ENCODE measurements at places on chromosomes 5 and 9.

- no peak for DNase-seq
Observed at GRCh38 chr9:28887188-28887884, 1314.1 kb upstream of the C9orf72 start.

- no peak for DNase-seq
Observed at GRCh38 chr9:22158927-22159346, 149.8 kb upstream of the CDKN2B start.

- DNase-seq: no peak
Observed at GRCh38 chr5:80234116-80234948, 21.5 kb downstream of the SERINC5 start.

DNA sequence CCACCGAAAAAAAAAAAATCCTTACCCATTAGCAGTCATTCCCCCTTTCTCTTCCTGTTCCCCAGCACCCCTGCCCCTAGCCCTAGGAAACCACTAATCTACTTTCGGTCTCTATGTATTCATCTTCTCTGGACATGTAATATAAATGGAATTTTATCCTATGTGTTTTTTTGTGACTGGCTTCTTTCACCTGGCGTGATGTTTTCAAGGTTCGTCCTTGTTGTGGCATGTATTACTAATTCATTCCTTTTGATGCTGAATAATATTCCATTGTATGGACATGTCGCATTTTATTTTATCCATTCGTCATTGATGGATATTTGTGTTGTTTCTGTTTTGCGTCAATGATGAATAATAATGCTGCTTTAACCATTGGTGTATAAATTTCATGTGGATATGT lies 42.8 kb upstream of the SH3GL2 start:
- DNase-seq: no peak

GRCh38 chr5:154653764-154654485 lies 101.3 kb upstream of the LARP1 start:
- DNase-seq: no peak

- DNase-seq: no peak
Observed at GRCh38 chr5:80399526-80400239, 8.2 kb upstream of the ZFYVE16 start.

- no peak for DNase-seq
Observed at GRCh38 chr5:14729448-14730385, 65.2 kb downstream of the OTULIN start.

GRCh38 chr5:2840372-2840915 lies 89.0 kb upstream of the IRX2 start:
- DNase-seq: no peak

GRCh38 chr5:136201870-136202269 lies 8.9 kb upstream of the SMIM32 start:
- DNase-seq: no peak

- no peak for DNase-seq
Observed at GRCh38 chr9:91246846-91247245, 114.9 kb downstream of the AUH start.

GRCh38 chr9:94721754-94722153 lies 4.7 kb upstream of the AOPEP start:
- DNase-seq: no peak

- DNase-seq: no peak
Observed at GRCh38 chr5:150114102-150114641, 27.8 kb upstream of the CSF1R start.

GRCh38 chr9:69143291-69143690 lies 30.8 kb upstream of the TJP2 start:
- no peak for DNase-seq

GRCh38 chr5:74576941-74577456 lies 63.5 kb downstream of the ENC1 start:
- DNase-seq: no peak

- DNase-seq: no peak
Observed at GRCh38 chr5:141560151-141560550, 58.6 kb downstream of the DIAPH1 start.

DNA sequence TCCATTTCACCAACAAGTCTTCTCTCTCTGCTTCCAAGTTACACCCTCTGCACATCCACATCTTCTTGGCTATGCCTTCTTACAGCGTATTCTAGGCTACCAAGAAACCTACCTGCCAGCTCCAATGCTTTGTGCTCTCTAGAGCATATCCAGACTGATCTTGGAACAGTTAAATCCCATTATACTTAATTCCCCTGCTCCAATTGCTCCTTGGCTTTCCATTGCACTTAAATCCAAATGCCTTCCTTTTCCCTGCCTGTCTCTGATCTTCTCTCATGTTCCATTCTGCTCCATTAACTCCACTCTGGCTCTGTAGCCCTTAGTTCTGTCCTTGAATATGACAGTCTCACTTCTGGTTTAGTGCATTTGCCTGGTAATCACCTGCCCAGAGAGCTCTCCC lies 322.4 kb downstream of the LRRC70 start:
- DNase-seq: no peak

DNA sequence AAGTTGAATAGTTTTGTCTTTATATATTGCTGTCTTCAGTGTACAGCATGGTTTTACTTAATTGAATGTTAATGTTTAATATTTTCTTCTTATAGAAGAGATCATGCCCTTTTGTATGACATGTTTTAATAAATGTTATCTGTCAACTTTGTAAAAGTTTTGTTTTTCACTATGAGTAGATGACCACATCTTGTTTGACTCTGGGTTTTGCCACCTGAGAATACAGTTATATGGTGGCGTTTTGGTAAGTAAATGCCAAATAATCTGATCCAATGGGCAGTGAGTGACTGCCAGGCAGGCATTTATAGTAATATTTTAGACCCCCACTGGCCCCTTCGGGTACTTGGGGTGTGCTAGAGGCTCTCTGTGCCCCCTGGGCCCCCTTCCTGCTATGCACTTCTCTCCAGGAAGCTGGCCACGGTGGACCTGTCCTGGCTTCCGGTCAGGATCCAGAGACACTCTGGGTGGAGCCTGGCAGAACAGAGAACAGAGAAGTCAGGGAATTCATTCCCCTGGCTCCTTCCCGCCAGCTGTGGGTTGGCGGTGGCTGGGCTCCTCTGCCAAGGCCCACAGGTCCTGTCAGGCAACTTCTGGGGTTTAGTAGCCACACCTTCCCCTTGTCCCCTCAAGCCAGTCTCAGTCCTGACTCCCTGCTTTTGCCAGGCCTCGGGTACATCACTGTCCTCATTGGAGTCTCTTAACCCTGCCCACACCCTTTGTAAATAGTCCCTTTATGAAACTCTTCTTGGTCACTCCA lies 22.2 kb upstream of the ZBTB34 start:
- DNase-seq: no peak

GRCh38 chr9:124297551-124297901 lies 39.8 kb downstream of the NEK6 start:
- no peak for DNase-seq

DNA sequence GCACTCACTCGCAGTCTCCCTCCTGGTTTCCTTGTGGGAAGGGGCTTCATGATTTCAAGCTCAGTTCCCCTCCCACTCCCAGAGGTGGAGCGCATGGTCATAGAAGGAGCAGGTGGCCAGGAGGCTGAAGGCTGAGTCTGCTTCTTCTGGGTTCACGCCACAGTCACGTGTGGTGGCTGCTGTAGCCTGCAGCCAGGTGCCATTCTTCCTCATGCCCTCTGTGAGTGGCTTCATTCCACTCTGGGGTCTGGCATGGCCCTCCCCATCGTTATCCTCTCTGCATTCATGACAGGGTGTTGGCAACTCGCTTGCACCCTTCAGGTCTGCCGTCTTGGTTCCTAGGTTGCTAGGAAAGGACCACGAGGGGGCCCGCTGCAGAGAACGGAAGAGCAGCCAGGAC lies 3.5 kb downstream of the MRPL41 start:
- DNase-seq: no peak

- no peak for DNase-seq
Observed at GRCh38 chr5:93336330-93337110, 244.5 kb downstream of the NR2F1-AS1 start.

GRCh38 chr5:65394087-65394486 lies 87.6 kb downstream of the ADAMTS6 start:
- DNase-seq: no peak

- DNase-seq: no peak
Observed at GRCh38 chr9:37583522-37584121, 7.4 kb upstream of the FBXO10 start.

GRCh38 chr9:11323457-11323856 lies 710.7 kb upstream of the PTPRD start:
- DNase-seq: no peak

DNA sequence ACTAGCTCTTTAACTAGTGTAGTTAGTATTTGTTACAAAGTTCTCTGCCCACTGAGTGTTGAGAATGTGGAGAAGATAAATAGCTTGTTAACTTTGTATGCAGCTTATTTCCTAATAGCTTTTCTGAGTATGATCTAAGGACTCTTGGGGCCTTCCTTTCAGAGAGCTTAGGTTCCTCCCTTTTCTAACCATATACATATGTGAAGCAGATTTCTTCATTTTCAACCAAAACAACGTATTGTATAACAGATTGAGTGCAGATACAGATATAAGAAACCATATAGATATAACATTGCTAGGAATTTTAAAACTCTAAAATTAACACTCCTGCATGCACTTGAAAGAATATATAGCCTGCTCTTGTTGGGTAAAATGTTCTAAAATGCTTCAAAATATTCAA lies 70.4 kb downstream of the SCAMP1 start:
- no peak for DNase-seq

- no peak for DNase-seq
Observed at GRCh38 chr5:45779874-45780671, 83.9 kb upstream of the HCN1 start.

DNA sequence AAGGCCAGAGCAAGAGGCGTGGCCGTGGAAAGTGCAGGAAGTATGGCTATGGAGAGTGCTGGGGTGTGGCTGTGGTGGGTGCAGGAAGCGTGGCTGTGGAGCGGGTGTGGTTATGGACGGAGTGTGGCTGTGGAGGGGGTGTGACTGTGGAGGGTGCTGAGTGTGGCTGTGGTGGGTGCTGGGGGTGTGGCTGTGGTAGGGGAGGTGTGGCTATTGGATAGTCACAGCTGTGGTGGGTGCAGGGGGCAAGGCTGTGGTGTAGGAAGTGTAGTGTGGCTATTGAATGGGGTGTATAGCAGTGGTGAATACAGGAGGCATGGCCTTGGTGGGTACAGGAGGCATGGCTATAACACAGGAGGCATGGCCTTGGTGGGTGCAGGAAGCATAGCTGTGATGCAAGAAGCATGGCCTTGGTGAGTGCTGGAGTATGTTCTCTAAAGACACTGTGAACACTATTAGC lies 40.8 kb upstream of the SPATA31C2 start:
- DNase-seq: no peak

- no peak for DNase-seq
Observed at GRCh38 chr5:28958581-28958980, 1920.2 kb upstream of the CDH9 start.

- DNase-seq: no peak
Observed at GRCh38 chr5:75338408-75338807, 1.4 kb downstream of the HMGCR start.

DNA sequence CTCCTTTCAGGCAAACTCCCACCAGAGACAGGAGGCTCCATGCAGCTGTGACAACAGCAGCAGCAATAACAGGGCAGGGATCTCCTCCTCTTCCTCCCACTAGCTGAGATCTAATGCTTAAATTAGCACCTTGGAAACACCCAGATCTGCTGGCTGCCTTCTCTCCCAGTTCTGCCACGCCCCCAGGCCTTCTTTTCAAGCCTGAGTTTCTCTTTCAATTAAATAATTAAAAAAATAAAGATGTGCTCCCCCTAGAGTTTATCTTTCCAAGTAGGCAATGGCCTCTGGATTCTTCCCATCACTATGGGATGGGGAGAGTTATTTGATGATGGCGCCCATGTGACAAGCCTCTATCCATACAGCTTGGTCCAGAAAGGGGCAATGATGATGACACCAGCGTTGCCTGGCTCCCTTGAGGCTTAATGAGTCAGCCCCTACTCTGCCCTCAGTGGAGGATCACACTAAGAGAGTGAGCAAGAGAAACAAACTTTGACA lies 3.8 kb downstream of the FAM219A start:
- DNase-seq: no peak
